KG1 (cell line): ENCODE measurements at places on chromosomes 11 and 22.
A peak's percentile ranks its signal among the peaks of the same experiment; 100 is the strongest.

GRCh38 chr11:841981-842369 is 354 bp downstream of the POLR2L start:
- DNase-seq: no peak

- no peak for DNase-seq
Measured at GRCh38 chr11:116603728-116604323, 169.0 kb downstream of the BUD13 start.

GRCh38 chr11:134244593-134244992 is 8.6 kb downstream of the THYN1 start:
- DNase-seq: no peak

GRCh38 chr11:86617502-86617901 is 54.9 kb downstream of the ME3 start:
- DNase-seq: no peak

- DNase-seq: no peak
Measured at GRCh38 chr11:31826536-31827438, 15.7 kb upstream of the PAX6 start.

GRCh38 chr11:39011797-39012196 is 2413.8 kb upstream of the RAG2 start:
- DNase-seq: no peak

- no peak for DNase-seq
Measured at GRCh38 chr11:106507645-106508306, 430.3 kb downstream of the AASDHPPT start.

DNA sequence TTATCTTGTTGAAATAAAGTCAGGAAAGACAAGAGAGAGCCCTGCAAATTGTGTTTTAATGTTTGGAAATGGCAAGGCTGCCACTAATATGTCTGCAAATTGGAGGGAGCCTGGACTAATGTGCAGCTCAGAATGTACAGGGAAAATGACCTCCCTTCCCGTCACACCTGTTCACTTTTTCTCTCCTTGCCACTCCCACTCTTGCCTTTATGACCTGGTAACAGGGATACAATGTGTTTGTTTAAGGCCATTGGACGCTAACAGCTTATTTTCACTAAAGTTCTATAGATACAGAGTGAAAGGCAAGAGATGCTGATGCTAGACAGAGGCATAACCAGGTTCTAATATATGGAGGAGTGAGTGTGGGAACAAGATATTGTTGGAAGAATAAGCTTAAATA is 203.9 kb downstream of the RAB38 start:
- no peak for DNase-seq

GRCh38 chr11:67248653-67249052 is 17.6 kb upstream of the GRK2 start:
- DNase-seq: no peak

DNA sequence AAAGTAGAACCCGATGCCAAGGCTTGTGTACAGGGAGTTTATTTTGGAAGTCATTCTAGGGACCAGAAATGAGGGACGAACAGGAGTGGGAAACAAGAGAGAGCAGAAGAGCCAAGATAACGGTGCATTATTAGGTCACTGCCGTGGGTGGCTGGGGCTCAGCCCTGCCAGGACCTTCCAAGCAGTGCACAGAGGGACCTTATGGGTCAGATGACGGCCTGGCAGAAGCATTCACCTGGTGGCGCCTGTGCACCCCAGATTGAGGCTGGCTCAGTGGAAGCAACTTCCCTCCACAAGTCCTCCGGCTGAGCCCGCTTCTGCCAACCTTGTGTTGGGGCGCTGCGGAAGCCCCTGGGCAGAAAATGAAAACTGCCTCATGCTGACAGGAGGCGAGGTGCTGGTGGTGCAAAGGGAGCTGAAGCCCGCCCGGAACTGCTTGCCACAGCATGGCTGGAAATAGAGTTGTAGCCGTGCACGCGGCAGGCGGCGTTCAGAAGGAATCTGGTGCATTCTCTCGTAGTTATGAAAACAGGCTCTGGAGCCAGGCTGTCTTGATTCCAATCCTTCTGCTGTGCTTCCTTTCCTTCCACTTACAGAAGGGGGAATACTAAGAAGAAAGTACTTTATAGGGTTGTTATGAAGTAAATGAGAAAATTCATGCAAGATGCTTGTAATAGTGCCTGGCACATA is 22.2 kb upstream of the TP53I11 start:
- no peak for DNase-seq

DNA sequence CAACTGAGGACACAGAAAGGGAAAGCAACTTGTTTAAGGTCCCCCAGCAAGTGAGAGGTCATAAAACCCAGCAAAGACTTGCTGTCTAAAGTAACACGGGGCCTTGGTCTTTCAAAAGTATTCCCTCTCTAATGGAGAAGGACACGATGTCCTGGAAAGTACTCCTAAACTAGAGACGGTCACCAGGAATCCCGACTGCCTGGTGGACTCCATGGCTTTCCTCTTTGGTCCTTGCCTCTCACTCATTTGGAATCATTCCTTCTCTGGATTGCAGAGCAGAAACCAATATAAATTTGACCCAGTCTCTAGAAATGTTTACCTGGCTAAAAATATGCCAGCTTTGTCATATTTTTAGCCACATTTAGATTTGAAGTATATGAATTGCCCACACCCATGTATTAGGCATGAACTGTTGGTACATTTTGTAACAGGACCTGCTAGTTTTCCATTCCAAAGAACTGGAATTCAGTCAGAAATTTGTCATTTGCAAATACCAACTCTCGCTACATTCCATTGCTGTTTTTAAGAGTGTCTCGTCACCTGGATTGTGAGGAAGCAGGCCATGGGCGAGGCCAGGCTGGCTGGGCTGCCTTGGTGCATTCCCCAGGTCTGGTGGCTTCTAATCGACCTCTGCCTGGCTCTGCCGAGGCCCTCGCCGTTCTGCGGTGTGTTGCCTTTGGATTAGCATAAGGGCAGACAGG is 12.9 kb downstream of the NAV2 start:
- DNase-seq: no peak

GRCh38 chr22:47808886-47809620 is 1046.6 kb downstream of the TBC1D22A start:
- no peak for DNase-seq

- no peak for DNase-seq
Measured at GRCh38 chr11:46200537-46201281, 76.8 kb upstream of the CREB3L1 start.

DNA sequence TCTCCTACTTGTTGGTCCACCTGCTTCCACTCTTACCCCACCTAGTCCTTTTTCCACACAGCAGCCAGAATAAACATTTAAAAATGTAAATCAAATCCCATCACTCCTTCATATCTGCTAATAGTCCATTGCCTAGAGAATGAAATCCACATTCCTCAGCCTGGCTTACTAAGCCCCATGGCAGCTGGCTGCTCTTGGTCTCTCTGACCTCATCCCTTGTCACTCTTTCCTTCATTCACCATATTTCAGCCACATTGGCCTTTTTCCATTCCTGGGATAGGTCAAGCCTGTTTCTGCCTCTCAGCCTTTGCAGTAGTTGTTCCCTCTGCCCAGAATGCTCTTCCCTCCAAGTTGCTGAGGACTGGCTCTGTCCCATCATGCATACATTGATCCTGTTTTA is 512.8 kb downstream of the INSC start:
- no peak for DNase-seq

DNA sequence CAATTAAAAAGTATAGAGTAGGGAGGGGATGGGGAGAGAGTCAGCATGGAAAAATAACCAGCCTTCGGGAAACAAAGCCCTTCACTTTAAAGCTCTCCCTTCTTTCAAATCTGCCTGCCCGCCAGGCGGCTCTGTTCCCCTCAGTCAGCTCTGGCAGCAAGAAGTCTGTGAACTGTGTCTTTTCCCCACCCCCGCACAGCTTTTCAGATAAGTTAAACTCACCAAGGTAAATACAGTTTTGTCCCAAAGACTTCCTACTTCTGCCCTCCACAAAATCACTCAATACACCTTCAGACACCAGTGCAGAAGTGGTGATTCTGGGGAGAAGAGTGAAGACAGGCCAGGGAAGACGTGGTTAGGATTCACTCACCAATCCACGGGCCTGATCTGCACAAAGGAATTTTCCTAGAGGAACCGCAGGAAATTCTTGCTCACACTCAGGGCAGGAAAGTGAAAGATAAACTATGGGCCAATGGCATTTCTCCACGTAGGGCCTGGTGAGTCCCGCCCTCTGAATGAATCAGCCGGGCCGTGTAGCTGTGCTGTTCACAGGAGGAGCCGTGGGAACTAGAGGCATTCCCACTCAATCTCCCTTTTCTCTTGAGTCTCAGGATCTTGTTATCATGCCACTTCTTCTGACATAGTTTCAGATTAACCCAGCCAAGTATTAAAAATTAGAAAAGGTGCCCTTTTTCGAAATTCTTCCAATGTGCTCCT is at the start of gene TRIM5:
TRIM5 (minus strand) TSS at position 429 of the 717 bp plus-strand sequence. CDS start 4,897 bp downstream, outside the sequence.
- DNase-seq: peak; percentile 39

DNA sequence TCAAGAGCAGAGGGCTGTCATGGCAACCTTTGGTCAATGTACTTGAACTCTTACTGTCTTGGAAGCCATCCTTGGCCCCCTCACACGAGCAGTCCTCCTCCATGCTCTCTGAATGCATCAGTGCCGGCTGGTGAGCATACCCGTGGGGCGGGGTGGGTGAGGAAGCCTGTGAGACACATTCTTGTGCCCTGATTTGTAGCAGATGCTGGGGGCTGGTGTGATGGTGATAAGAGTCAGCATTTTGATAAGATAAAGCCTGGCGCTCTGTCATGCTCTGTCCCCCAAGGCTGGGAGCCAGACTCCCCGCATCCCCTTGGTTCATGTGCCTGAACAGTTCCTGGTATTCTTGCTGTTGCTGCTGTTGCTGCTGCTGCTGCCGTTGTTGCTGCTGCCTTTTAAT is 20.5 kb upstream of the APOA1 start:
- DNase-seq: no peak

GRCh38 chr22:36613958-36614357 is 85.0 kb upstream of the EIF3D start:
- DNase-seq: no peak

GRCh38 chr22:20428496-20429253 is 8.9 kb downstream of the SCARF2 start:
- DNase-seq: no peak

- DNase-seq: no peak
Measured at GRCh38 chr22:44328762-44329161, 16.0 kb upstream of the SHISAL1 start.

- no peak for DNase-seq
Measured at GRCh38 chr11:44269369-44270351, 40.3 kb downstream of the ALX4 start.
